ENCODE measurements at places on chromosomes 3 and 15. TPM values are rescaled to one million over a fixed set of nuclear protein-coding genes. Genes with fewer than 3 reads are reported as not detected.

The CX3CR1 gene
- not detected for total RNA-seq

The RFTN1 gene
- total RNA-seq: 30.1 TPM

The BCHE gene
- total RNA-seq: under 0.01 TPM

The TRIM42 gene
- not detected for total RNA-seq

The IMPG2 gene
- total RNA-seq: 0.33 TPM

The SLC28A1 gene
- total RNA-seq: not detected
